Activated CD4-positive, alpha-beta T cell treated with anti-CD3 and anti-CD28 coated beads for 1 hour (primary cell): ENCODE measurements at places on chromosomes 12 and 14.
A peak's percentile ranks its signal among the peaks of the same experiment; 100 is the strongest.

DNA sequence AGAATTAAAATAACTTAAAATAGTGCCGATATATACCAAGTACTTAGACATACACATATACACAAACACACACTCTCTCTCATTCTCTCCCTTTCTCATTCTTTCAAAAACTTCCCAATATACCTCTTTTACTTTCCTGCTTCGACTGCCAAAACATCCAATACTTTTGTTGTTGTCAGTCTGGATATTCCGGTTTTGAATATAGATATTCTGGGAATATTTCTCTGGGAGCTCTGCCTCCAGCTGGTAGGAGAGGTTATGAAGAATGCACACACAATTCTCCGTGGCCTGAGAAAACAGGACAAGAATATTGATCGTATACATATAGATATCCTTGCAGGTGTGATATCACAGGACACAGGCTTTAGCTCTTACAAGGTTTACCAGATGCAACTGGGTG lies 66.6 kb upstream of the YARS2 start:
- DNase-seq = no peak

- no peak for DNase-seq
Observed at GRCh38 chr14:89371585-89372511, 45.2 kb downstream of the FOXN3 start.

DNA sequence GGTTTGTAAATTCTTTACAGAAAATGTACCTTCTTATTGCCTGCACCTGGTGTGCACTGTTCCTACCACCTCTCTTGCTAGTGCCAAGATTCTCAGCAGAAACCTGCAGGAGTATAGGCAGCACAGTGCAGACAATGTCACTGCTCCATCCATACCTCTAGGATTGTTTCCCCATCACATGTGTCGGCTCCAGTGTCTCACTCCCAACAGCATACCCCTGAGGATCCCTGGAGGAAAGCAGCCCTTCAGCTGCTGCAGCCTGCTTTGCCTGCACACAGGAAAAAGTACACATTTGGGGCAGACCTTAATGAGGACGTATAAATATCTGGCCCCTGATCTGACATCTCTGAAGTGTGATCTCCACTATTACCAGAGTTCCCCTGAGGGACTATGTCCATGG lies 235.5 kb downstream of the MDGA2 start:
- no peak for DNase-seq

DNA sequence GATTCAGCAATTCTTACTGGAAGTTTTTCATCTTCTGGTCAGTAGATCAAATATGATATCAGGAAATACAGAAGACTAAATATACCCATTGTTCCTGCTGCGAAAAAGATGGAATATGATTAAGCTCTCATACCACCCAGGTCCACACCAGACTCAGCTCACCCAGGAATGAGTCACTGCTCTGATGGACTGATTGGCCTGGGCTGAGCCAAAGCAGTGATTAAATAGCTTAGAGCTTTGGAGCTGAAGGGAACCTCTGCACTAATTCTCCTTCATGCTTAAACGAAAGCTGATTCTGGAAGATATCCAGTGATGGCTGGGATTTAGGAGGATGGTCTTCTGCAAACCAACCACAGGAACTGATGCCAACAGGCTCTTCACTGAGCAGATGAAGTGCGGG lies 62.0 kb upstream of the SYT1 start:
- no peak for DNase-seq

DNA sequence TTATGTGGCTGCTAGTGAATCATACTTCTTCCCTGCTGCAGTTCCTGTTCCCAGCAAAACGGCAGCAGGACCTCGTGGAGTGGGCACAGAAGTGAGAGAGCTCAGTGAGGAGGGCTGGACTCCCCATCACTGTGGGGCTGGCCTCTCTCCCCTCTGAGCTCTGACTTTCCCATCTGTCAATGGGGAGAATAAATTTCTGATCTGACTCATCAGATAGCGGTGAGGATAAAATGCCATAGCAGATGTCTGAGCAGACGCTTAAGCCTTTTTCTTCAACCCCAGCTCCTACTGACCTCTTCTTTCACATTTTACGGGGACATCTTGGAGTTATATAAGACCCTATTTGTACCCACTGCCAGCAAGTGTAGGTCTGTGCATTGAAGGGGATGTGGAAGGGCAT lies 116.6 kb downstream of the CRACR2A start:
- no peak for DNase-seq

DNA sequence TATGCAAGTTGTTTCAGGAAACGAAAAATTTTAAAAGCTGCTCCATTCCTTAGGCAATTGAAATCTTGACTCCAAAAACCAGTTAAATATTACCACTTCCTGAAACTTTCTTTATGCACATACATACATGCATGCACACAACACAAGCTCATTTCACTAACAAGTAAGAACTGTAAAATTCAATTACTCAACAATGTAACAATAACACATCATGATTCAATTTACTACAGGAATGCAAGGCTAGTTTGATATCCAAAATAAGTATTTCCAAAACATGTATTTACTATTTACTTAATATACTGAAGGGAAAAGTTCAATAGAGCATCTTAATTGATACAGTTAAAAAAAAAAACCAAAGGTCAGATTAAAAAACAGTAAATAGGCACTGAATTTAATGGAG lies 19.6 kb downstream of the NAP1L1 start:
- no peak for DNase-seq

GRCh38 chr12:104454997-104455396 lies 1.8 kb upstream of the CHST11 start:
- no peak for DNase-seq

DNA sequence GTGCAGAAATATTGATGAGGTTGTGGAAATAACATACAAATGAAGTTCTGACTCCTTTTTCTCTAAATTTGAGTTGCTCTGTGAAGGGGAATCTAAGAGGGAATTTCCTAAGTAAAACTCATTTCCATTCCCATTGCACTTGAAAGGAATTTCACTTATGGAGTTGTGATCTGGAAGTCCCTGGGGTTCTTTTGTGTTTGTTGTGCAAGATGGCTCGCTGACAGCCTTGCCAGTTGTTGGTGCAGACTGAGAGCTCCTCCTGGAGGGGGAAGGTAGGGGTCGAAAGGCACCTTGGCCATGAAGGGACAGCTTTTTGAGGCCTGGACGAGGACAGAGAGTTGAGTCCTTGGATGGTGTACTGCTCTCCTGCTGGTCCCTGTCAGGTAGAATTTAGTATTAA lies 72.0 kb downstream of the C12orf56 start:
- no peak for DNase-seq

DNA sequence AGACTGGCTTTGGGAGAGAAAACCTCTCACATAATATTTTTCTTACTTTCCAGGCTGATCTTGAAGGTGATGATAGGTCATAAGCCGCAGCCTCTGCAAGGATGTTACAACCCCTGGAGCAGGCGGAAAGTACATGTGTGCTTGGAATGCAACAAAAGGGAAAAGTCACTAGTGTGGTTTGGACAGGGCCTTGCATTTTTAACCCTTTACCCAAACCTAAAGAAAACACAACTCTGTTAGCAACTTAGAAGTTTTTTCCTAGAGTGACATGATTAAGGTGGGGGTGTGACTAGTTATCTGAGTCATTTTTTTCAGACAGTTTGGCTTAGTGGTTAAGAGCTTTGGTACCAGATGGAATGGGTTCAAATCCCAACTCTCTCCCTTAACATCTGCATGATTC lies 97.0 kb downstream of the TMEM30B start:
- DNase-seq = no peak

- DNase-seq = no peak
Observed at GRCh38 chr12:39685854-39686657, 66.5 kb upstream of the ABCD2 start.

DNA sequence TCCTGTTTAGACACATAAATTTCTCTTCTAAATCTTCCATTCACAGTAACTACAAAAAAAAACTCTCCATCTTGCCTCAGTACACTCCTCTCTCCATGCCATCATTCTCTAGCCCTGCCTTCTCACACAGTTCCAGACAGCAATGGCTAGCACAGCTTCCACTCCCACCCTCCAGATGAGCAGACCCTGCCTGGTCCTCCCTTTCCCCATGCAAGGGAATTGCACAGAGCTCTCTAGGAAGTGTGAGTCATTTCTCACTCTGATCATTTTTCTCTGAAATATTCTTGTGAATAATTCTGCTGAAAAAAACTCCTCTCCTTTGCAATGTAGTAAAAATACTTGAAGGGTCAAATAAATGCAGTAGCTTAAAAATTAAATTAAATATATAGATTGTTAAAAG lies 170.6 kb downstream of the BMP4 start:
- no peak for DNase-seq

- DNase-seq = no peak
Observed at GRCh38 chr12:21676776-21677175, 19.1 kb upstream of the LDHB start.

DNA sequence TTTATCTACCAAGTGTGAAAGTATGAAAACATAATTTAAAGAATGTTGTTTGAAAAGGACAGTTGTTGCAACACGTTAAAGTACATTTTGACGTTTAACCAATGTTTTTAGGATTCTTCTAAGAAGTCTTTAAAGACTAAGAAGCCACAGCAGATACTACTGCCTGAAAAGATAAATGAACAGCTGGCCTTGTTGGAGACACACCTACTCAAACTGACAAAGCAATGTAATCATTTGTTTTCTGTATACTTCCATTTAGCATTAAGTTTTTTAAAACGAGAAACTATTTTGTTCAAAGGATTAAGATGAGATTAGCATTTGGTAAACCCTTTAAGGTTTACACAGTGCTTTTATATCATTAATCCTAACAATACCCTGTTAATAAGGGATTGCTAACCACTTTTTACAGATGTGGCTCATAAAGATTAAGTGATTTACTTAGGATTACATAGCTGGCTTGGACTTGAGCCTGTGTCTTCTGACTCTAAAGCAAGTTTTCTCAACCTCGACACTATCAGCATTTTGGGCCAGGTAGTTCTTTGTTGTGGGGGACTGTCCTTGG lies 134.4 kb downstream of the CFAP54 start:
- no peak for DNase-seq

GRCh38 chr14:63345826-63346225 lies 27.1 kb upstream of the GPHB5 start:
- DNase-seq = no peak

- no peak for DNase-seq
Observed at GRCh38 chr12:77772676-77773298, 57.9 kb upstream of the NAV3 start.

DNA sequence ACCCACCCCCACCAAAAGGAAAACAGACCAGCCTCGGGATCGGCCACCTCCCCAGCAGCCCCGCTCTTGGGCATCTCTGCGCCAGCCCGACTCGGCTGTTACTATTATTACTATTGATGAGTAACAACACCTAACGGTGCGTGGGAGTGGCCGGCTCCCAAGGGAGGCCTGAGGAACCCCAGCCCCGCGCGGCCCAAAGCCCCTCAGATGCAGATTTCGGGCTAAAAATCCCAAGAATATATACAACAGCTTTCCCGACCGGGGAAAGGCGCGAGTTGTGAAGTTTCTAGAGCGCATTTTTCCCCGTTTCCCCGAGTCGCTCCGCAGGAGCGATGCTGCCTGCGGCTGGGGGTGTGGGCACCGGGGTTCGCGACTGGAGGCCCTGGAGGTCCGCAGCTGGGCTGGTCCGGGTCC lies 565 bp downstream of the NT5DC3 start:
- DNase-seq = no peak

GRCh38 chr12:49253033-49253623 lies 11.8 kb upstream of the TUBA1C start:
- DNase-seq = no peak

GRCh38 chr12:53340398-53340797 lies 4.2 kb upstream of the SP7 start:
- no peak for DNase-seq

GRCh38 chr14:55333711-55334485 lies 62.7 kb downstream of the FBXO34 start:
- DNase-seq = no peak

DNA sequence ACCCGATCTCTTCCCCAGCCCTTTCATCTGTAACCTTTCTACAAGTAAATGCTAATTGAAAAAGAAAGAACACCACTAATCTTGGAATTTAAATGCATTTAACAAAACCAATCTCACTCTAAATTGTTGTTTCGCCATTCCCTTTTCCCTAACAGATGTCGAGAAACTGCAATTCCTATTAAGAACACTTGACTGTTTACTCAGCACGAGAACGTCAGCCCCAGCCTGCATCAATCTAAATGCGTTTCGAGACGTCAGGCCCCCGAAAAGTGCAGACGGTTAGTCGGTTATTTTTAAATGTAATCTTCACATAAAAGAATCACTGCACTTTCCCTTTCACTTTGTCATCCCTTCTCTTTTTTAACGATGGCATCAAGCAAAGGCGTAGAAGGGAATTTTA lies 837.6 kb downstream of the VRK1 start:
- peak; percentile 19 for DNase-seq

- no peak for DNase-seq
Observed at GRCh38 chr12:49942921-49943624, 7.5 kb upstream of the AQP2 start.

- DNase-seq = no peak
Observed at GRCh38 chr12:129961091-129961490, 57.3 kb upstream of the TMEM132D start.

GRCh38 chr14:90062822-90063539 lies 1.2 kb downstream of the KCNK13 start:
- no peak for DNase-seq

- DNase-seq = no peak
Observed at GRCh38 chr14:72726444-72726843, 167.5 kb downstream of the DPF3 start.

DNA sequence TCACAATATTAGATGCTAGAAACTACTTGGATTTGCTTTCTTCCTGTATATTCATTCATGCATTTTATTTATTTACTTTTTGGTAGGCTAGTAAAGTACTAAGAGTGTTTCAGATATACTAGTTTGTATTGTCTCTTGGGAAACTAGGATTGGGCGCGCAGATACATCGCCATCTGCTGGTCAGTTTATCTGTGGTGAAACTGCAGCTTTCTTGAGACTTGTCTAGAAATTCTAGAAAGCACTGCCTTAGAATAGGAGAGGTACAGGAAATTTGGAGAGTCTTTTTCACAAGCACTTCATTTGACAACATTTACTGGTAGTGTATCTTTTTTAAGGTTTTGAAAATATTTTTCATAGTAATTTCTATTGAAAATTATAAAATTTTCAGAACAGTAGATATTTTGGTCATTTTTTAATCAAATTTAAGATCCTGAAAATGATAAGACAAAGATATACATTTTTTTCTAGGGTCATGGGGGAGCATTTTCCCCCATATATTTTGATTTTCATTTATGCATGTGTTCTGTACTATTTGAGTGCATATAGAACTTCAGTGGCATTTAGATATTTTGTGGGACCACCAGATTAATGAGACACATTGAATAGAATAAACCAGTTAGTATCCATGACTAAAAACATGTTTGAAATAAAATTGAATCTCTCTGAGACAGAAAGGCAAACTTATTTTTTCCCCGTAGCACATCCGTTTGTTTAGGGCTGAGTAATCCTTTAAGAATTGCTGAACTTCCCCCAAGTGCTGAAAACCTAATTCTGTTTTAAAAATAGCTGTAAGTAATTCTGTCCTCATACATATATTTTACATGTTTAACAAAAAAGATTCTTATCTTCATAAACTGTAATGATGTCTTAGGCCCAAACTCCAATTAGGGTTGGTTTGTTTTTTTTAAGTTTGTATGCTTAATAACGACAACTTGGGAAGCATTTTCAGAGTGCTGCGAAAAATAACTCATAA lies 44.5 kb downstream of the SLC38A6 start:
- peak; percentile 16 for DNase-seq

GRCh38 chr14:50362764-50363713 lies 33.6 kb downstream of the CDKL1 start:
- no peak for DNase-seq
